Activated CD4-positive, alpha-beta T cell treated with anti-CD3 and anti-CD28 coated beads, Interleukin-10, Interleukin-2, amounts not matched to agents 100 ng/mL and 50 ng/mL, durations not matched to agents 16 hours and 8 hours (primary cell): ENCODE measurements at places on chromosomes 2 and 18.

GRCh38 chr18:65288908-65289307 is 461.9 kb upstream of the CDH7 start:
- no peak for DNase-seq

- no peak for DNase-seq
These were observed 1.0 kb upstream of the TCF4 start for GRCh38 chr18:55588870-55589595.

GRCh38 chr2:65015731-65016130 is 26.5 kb downstream of the SLC1A4 start:
- no peak for DNase-seq

GRCh38 chr18:77676910-77677309 is 427.3 kb downstream of the GALR1 start:
- DNase-seq: no peak

DNA sequence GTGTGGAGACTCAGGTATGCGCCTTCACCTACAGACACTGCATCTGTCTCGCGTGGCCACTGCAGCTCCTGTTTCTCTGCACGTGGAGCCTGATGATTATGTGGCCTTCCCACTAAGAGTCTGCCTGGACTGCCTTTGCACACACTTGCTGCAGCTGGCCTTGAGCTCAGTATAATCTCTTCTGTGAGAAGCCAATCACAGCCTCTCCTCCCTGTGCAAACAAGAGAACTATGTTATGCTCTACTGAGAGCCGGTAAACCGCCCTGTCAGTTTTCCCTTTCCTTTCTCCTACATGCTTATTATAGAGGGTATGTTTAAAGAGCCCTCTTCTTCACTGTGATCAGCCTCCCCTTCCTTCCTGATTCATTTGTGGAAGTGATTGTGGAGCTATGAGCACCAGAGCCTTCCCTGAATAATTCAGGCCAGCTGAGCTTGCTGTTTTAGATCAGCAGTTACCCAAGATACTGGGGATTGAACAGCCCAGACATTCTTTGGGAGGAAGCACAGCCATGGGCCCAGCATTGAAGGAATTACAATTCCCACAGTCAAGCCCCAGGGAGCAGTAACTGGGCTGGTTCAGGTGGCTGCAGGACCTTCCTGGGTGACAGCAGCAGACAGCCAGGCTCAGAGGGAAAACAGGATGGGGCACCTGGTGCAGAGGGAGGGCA is 3.7 kb upstream of the TGFA start:
- no peak for DNase-seq

DNA sequence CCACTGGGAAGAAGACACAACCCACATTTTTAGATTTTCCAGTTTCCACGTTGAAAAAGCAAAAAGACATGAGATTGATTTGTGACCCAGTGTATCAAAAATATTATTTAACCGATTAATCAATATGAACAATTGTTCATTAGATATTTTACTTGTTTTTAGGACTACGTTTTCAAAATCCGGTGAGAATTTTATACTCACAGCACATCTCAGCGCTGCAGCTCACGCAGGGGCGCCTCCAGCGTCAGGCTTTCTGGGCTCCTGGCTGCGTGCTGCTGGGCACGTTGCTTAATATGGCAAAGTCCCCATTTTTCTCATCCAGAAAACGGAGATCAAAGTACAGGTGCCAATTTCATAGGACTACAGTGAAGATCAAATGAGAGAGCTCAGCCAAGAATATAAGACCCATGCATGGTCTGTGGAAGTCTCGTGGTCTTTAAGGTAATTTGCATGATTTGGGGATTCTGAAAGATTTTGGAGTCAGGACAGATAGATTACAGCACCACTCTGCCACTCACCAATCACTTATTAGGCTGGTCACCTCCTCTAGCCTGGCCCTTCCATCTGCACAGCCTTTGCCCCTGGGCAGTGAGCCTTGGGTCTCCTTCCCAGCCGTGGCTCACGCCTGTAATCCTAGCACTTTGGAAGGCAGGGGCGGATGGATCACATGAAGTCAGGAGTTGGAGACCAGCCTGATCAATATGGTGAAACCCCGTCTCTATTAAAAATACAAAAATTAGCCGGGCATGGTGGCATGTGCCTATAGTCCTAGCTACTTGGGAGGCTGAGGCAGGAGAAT is 36.2 kb downstream of the PTPN18 start:
- DNase-seq: no peak

DNA sequence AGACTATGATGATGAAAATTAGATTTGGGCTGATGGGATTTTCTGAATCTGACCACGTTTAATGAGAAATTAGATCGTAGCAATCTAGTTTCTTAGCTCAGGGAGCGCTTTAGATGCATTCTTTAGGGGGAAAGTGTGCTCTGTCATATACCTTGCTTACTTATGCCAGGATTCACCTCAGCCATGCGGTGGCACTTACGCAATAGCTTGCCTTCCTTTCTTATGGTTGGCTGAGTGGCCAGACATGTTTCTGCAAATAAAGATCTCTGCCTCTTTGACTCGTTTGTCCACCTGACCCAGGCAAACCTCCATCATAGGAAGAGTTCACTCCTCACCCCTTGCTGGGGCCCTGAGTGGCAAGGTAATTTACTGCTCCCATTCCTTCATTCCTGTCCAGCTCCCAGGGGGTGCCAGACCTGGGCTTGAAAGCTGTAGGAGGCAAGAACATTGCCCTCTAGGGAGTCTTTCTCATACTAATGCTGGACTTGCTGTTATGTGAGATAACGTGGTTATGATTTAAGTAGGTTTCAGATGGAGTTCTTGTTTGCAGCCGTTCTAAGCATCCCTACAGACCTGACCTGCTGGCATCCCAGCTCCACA is 57.1 kb downstream of the FBLN7 start:
- no peak for DNase-seq

GRCh38 chr2:105437708-105438103 is 38.9 kb upstream of the FHL2 start:
- no peak for DNase-seq

DNA sequence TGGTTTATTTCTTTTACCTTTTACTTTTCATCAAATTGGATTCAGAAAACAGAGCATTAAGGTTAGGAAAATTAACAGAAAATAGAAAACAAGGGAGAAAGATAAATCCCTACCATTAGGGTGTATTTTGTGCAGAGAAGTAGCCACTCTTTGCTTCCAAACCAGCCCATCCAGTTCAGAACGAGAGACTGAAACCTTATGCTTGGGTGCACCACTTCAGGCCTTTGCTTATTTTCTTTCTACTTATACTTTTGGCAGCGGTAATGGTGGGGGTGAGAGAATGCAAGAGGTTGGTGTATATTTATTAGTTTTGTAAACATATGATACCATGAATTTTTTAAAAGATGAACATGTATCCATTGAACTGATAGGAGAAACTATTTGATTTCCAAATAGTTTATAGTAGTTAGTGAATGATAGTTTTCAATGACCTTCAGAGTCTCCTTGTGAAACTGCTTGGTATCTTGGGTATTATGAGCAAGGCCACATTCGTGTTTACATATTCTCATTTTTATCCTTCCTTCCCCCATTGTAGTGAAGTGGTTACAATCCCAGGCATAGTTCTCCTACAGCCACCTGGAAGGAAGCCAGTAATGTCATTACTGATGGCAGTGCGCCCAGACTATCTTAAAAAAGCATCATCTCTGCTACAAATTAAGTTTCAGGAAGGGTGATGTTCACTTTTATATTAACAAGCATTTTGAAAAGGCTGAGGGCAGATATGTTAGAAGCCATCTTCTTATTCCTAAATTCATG is 60.8 kb downstream of the MFSD6 start:
- DNase-seq: no peak

DNA sequence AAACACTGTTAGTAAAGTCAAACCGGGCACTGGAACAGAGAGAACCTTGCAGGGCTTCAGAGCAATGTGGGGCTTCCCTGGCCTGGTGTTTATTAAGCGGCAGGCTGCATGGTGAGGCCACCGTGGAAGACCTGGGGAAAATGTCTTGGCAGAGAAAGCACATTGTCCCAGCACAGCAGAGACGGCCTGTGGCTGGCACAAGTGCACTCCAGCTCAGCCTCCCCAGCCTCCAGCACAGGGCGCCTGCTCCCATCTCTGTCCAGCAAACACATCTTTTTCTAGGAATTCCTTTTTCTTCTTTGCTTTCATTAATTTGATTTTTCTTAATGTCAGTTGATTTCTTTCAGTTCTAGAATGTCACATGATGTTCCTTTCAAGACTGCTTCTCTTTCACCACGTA is 138.2 kb upstream of the NFATC1 start:
- no peak for DNase-seq

GRCh38 chr2:115199966-115200365 is 757.5 kb downstream of the DPP10 start:
- no peak for DNase-seq

GRCh38 chr2:109312902-109313301 is 183.9 kb downstream of the SH3RF3 start:
- DNase-seq: no peak

DNA sequence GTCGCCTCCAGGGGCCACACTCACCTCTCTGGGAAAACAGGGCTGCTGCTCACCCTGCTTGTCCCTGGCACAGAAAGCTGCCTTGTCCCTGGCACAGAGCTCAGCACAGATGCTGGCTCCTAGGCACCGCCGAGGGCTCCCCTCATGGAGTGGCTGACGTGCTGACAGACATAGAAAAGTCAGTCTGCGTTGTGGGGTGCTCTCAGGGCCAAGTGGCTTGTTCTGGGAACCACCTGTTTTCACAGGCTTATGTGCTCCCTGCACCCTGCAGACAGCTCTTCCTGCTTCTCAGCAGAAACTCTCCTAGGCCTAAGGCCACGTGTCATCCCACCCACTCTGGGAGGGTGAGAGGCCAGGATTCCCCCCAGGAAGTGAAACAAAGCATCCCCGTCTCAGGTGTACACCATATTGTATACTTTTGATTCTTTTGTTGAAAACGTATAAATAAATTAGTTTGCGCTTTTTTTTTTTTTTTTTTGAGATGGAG is 84.7 kb upstream of the TMEM200C start:
- no peak for DNase-seq

DNA sequence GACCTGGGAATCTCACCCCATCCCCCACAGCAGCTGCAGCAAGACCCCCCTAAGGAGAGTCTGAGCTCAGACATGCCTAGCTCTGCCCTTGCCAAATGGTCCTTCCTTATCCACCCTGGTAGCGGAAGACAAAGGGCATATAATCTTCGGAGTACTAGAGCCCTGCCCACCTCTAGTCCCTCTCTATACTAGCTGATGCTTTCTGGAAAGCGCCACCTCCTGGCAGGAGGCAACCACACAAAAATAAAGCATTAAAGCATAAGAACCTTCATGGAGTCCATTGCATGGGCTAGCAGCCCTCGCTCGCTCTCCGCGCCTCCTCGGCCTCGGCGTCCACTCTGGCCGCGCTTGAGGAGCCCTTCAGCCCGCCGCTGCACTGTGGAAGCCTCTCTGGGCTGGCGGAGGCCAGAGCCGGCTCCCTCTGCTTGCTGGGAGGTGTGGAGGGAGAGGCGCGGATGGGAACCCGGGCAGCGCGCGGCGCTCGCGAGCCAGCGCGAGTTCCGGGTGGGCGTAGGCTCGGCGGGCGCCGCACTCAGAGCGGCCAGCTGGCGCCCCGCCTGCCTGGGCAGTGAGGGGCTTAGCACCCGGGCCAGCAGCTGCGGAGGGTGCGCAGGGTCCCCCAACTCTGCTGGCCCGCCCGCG is 941.2 kb downstream of the SUCLG1 start:
- DNase-seq: no peak

- no peak for DNase-seq
These were observed 168.7 kb downstream of the TCF4 start for GRCh38 chr18:55419132-55419946.

DNA sequence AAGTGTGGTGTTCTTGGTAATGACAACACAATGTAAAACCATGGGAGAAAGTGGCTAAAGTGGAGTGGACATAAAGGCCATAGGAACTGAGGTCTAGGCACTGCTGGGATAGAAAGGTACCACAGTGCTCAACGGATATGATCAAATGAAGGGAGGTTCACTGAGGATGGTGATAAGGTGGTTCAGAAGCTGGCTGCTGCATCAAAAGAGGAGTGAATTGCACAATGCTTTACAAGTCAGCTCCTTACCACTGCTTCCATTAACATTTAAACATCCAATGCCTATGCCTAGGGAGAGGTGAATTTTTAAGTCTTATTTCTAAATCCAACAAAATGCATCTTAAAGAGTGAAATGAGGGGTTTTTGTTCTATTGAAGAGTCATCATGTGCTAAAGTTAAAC is 100.1 kb upstream of the ITGB6 start:
- DNase-seq: peak; percentile 56

GRCh38 chr18:34659579-34660517 is 50.2 kb upstream of the DTNA start:
- peak; percentile 8 for DNase-seq

- DNase-seq: no peak
These were observed 88.9 kb upstream of the NRXN1 start for GRCh38 chr2:51120754-51121280.

DNA sequence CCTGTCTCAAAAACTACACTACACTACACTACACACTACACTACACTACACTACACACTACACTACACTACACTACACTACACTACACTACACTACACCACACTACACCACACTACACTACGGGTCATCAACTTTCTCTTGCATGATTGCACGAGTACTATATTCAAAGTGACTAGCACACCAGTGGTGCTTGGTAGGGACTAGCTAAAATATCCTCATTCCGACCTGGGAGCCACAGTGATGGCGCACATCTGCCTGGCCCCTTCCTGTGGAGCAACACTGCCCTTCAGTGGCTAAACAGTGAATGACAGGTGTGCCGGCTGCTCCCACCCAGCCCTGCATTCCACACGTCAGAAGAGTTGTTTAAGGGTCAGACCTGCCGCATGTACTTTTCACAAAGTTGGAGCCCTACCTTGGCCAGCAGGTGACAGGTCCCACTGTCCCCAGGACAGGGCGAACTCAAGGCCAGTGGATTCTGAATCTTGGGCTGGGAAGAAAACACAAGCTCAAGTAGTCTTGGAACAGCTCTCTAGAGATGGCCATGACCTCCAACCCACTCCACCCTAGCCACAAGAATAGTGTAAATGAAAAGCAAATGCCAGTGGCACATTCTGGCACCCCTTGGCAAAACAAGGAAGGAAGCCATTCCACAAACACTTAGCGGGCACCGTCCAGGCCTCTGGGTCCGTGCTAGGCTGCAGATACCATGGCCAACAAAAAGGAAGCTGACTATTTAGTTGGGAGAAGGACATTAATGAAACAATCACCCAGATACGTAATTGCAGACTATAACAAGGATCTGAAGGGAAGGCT is 79.7 kb upstream of the MSH2 start:
- peak; percentile 72 for DNase-seq

DNA sequence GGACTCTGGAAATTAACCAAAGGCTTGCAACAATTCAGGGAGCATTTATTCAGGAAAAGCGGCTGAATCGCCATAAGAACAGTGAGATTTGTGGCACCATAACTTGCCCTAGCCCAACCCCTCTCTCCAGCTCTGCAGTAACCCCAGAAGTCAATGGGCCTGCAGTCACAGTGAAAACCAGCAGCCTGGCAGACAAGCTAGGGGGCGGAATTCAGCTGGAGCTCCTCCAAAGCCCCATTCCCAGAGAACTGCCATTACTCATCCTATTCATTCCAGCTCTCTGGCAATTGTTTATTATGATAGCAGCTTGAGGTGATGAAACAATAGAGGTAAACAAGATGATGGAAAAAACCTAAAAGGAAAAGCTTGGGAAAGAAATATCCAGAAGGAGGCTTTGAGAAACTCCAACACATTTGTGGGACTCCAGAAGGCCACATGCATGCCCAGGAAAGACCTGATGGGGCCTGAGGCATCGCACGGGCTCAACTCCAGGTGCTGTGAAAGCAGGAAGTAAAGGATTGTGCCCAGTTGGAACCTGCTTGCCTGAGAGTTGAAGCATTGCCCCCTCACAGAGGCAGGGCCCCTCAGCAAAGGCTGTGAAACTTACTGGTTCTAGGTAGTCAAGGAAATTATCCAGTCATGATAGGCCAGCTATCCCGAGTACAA is 126.7 kb downstream of the TWIST2 start:
- DNase-seq: no peak
